Activated naive CD4-positive, alpha-beta T cell (primary cell): ENCODE measurements at places on chromosomes 6 and 20.

DNA sequence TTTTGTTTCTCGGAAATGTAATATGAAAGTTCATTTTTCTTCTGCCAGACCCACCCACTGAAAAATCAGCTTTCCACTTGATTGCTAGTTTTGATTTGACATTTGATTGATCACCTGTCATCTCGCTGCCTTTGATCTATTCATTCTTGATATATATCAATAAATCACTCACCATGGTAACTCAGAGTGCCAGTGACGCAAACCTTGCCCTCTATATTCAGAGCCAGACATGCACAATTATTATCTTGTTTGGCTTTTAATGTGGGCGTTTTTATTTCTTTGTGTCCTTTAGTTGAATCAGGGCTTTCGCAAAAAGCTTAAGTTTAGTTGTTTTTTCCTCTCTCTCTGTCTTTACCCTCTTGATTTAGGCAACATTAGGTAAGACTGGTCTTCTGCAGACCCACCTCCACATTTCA lies 2.0 kb downstream of the TSHZ2 start:
- DNase-seq: no peak

- DNase-seq: no peak
Observed at GRCh38 chr6:98977671-98978292, 30.0 kb upstream of the FBXL4 start.

GRCh38 chr6:33076406-33076934 lies 680 bp downstream of the HLA-DPB1 start:
- DNase-seq: no peak

- DNase-seq: no peak
Observed at GRCh38 chr6:65546894-65547293, 160.1 kb downstream of the EYS start.

DNA sequence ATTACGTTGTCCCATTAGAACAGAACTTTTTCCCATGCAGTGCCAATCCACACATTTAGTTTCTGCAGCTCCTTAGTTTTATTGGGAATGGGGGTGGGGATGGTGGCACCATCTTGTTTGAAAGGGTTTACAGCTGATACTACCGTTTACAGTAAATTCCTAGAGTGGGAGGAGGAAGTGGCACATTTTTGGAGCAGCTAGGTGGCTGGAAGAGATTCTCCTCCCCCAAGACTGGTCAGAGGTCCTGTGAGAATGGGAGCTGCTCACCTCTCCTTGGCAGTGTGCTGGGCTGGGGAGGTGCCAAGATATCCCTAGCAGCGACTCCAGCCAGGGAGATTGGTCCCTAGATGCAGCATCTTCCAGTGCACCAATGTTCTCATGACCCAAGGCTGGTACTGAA lies 12.4 kb upstream of the CCN6 start:
- DNase-seq: no peak

DNA sequence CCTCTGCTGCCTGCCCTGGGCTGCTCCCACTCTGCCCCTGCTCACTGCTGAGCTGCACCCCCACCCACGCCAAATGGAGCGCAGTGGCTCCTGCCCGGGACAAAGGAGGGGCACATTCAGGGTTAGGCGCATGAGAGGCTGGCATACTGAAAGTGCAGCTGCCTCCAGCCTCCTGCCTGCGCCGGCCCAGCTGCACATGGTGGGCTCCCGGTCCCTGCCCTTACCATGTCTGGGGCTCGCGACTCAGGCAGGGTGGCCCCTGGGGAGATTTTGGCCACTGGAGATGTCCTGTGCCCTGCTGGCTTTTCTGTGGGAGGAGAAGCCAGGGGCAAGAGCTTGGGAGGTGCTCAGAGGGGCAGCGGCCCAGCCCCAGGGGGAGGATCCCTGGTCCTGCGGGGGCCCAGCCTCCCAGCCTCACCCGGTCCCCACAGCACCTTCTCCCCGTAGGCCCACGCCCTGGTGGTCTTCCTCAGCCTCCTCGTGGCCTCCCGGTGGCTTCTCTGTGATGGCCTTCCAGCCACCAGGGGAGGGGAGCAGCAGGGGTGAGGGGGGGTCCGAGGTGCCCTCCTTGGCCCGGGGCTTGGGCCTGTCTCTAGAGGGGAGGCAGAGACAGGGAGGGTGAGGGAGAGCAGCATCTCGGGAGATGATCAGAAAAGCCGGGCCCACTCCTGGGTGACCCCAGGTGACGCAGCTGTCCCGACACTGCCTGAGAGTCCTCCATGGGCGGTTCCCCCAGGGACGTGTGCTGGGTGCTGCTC lies 8.4 kb upstream of the CABLES2 start:
- no peak for DNase-seq

DNA sequence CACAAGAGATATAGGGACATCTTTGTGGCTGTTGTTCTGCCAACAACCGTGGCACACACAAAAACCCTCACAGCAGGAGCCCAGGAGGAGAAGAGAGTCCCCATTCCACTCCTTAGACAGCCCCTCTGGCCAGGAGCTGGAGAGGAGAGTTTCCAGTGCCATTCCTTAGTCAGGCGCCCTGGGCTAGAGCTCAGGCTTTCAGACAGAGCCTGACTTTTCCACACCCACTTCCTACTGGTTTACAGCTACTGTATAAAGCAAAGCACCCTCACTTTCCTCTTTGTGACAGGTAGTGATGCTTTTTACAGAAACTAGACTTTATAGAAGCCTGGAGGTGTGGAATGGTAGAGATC lies 145.9 kb downstream of the SYCP2 start:
- DNase-seq: no peak
